ENCODE measurements at places on chromosomes 3 and 15.

DNA sequence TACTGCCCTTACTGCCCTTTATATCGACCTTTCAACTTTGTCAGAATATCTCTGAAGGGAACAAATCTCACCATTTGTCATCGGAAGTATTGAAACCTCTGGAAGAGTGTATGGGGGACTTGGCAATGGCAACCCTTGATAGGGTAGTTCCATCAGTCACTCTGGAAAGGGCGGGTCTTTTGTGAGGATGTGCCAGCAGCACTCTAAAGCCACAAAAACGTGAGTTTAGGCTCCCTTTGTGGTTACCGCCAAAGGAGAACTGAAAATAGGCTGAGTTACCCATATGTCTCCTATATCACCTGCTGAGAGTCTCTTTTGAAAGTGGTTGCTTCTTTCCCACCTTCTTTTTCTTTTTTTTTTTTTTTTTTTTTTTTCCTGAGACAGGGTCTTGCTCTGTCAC is 296.8 kb upstream of the CHRM5 start:
- no peak for DNase-seq

DNA sequence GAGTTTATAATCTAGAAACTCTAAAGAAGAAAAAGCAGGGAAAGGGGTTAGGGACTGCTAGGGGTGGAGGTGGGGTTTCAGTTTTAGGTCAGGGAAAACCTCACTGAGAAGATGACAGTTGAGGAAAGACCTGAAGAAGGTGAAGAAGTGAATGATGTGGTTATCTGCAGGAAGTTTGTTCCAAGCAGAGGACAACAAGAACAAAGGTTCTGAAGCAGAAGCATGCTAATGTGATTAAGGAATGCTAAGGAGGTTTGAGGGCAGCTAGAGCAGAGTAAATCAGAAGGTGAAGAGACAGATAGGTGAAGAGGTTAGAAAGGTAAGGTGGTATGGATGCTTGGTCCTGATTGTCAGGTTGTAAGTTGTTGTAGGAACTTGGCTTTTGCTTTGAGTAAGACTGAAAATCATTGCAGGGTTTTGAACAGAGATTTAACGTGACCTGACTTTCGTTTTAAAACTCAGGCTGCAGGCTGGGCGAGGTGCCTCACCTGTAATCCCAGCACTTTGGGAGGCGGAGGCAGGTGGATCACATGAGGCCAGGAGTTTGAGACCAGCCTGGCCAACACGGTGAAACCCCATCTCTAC is 8.6 kb downstream of the OXSR1 start:
- DNase-seq = no peak

DNA sequence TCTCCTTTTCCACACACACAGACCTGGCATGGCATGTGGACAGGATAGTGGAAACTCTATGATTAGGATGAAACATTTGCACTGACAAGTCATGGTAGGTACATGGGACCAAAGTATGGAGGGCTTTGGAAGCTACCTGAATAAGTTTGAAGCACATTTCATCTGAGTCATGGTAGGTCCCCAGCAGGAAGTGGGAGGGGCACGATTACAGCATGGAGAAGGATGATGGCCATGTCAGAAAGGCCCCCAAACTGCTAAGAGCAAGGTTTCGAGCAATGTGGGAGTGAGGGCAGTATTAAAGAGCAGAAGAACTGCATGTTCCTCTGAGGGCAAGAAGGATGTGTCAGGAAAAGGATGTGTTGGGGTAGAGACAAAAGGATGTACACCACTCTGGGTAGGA is 51.5 kb upstream of the CSTA start:
- DNase-seq = no peak

DNA sequence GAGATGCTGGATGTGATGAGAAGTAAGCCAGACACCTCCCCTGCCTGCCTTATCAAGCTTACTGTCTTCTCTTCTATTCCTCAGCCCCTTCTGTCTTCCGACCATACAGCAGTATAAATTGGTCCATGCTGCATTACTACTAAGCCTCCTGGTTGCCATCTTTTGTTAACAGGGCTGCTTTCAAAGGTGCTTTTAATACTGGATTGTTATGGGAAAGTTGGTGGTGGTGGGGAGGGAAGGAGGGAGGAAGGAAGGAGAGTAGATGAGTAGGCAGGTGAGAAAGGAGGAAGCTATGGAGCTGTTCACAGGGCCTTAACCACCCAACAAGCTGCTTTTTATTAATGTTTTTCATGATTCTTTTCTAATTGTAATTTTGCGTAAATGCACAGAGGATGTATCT is 114.9 kb downstream of the SLC25A26 start:
- no peak for DNase-seq

DNA sequence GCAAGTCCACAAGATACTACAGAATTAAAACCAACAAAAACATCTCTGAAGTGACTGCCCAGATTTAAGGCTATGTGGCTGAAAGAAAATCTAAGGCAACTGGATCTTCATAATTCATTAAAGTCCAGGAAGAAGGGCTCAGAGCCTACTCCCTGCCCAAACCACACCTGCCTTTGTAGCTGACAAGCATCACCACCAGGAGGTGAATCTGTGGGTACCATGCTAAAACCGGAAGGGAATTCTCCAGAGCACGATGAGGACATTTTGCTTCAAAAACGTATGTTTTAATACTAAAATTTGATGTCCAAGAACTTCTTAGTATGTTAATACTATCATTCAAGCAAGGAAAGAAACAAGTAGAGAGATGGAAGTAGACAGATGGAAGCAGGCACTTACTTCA is 495.9 kb upstream of the NECTIN3 start:
- DNase-seq = no peak

GRCh38 chr3:10497439-10497838 is 7.9 kb downstream of the ATP2B2 start:
- DNase-seq = no peak

- no peak for DNase-seq
These were observed 13.6 kb upstream of the CASR start for GRCh38 chr3:122169911-122170310.

- no peak for DNase-seq
These were observed 23.4 kb upstream of the ZFAND6 start for GRCh38 chr15:80036071-80036470.

DNA sequence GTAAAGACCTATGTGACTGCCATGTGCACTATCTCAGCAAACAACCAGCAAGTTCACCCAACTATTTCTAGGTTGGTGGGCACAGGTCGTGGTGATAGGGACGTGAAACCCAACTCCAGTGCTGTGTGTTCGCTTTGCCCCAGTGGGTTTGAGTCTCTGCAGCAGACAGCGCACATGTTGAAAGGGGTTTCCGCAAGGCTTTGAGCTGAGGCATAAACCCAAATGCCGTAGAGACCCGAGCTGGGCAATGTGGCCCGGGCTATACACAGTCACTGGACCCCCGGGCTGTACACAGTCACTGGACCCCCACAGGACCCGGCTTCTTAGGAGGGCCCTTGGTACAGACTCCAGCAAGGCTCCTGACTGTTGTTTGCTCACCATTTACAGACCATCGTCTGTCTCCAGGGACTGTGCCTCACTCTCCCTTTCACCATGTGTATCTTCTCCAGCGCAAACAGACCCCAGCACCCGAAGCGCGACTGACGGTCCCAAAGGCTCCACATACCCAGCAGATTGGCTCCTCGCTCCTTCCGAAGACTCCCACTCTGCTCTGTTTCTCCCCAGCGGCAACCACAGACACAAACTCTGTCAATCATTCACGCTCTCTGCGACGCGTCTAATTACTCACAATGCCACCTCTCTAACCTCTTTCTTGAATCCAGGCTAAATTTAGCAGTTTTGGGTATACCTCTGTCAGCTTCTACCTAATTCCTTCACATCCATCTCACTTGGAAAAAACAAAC is 31.2 kb downstream of the PCSK6 start:
- DNase-seq = no peak

DNA sequence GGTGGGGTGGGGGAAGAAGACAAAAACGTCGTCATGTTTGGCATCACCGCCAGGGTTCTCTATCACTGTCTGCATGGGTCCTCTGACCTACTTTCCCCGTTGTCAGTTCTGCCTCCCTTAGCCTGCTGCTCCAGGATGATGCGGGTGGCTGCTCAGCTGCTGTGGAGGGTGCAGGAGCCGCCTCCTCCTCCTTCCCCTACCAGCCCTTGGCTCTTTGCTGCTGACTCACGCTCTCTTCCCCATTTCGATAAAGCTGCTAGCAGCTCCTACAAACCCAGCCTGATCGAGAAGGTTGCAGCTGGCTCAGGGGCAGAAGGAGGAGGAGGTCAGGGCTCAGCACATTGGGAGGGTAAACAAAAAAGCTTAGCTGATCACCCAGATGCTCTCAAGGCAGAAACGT is 49.5 kb upstream of the SEC13 start:
- DNase-seq = no peak

DNA sequence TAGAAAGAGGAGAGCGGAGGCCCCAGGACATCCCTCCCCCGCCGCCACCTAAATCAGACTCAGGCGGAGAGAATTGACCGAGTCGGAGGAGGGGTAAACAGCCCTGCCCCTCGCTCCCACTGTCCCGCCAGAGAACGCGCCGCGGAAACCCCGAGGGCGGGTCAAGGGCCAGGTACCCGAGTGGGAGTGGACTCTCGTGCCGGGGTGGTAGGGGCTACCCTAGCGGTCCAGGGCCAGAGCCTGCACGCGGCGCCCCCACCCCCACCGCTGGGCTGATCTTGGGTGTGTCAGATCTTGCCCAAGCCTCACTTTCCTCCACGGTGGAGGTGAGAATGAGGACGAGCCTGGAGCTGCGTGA is 19.0 kb downstream of the SPATA12 start:
- DNase-seq = no peak

DNA sequence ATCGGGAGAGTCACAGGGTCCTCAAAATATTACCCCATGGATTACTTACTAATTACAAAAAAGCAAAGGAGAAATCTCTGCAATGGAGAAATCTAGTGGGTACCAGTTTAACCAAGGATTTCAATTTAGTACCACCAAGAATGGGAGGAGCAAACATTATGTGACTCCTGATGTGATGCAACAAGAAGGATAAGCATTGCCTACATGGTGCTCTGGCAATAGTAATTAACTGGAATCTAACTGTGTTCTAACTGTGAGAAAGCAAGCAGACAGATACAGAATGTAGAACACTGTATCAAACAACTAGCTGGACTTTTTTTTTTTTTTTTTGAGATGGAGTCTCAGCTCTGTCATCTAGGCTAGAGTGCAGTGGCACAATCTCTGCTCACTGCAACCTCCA is 159.2 kb downstream of the TNIK start:
- DNase-seq = no peak

- DNase-seq = no peak
These were observed 17.3 kb upstream of the SRGAP3 start for GRCh38 chr3:9266716-9267115.

GRCh38 chr15:63436341-63436740 is 54.7 kb upstream of the CA12 start:
- no peak for DNase-seq
